ENCODE measurements at places on chromosomes 3 and 15. TPM values are rescaled to one million over a fixed set of nuclear protein-coding genes. Genes with fewer than 3 reads are reported as not detected.

Gene UBA7
- 212 TPM for total RNA-seq

Gene EPHA3
- not detected for total RNA-seq

DNA sequence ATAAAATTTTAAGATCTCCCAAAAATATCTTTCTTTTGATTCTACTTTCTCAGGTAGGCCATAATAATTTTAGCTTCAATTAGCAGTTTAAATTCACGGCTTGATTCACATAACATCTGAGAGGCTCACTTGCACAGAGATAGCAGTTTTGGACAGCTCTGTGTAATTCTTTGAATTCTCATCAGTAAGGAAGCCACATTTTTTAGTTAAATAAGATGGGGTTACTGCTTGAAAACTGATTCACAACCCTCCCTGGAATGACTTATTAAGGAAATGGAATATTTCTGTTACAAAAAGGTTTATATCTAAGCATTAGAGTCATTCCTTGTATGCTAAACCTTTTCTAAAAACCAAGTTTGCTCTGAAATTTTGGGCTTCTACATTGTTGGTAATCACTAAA is 212.7 kb downstream of the ALCAM start:
- no peak for DNase-seq
- H3K4me1 ChIP-seq = no peaks in the 10 kb centered on the region
- H3K27me3 ChIP-seq = no peaks in the 10 kb centered on the region

DNA sequence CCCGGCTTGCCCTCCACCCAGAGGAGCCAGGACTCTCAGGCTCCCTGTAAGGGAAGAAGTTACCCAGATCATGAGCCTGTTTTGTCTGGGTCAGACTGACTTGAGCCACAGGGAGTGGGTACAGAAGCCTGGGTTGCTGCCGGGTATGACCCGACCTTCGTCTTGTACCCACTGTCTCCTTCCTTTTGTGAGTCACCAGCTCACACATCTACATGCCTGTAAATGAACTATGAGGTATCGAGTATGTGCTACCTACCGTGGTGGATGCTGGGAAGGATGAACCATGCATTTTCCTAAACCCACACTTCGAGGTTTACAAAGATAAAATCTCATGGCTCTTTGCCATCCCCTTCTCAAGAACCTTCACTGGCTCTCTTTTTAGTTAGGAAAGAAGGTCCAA is 56.9 kb downstream of the CACNA1D start:
- H3K27me3 ChIP-seq = peaks cover 23% of the 10 kb centered on the region
- no peak for DNase-seq
- H3K4me1 ChIP-seq = no peaks in the 10 kb centered on the region
- no peak overlapping the region for H3K27ac ChIP-seq

DNA sequence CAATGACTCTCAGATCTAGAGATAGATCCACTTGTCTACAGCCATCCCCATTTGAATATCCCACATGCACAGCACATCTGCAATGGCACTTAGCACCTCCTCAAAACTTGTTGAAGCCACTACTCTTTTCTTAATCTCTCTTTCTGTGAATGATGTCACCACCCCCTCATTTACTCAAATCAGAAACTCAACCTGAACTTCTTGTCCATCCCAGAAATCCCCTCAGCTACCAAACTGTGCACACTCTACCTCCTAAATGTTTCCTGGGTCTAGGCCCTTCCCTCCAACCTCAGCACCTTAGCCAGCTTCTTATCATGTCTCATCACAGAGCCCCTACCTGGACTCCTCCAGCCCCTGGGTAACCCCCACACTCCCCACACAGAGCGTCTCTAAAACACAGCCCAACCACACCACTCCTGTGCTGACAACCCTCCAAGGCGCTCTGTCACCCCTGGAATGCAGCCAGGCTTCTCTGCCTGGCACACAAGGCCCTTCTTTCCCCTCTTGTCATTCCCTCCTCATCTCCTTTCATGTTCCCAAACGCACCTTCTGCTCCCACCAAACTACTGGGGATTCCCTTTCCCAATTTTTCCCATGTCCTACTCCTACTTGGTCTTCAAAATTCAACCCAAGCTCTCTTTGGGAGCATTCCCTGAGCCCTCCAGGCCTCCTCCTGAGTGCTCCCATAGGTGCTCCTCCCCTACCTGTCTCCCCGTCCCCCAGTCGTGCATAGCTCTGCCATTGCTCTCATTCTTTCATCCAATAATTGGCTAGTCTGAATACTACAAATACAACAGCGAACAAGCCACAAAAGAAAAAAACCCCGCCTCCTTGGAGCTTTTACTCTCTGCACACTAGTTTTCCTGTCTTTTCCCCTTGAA is 39.8 kb upstream of the ZBTB38 start:
- H3K27ac ChIP-seq = no peak overlapping the region
- no peak for DNase-seq
- peaks cover 9% of the 10 kb centered on the region for H3K4me1 ChIP-seq
- H3K4me3 ChIP-seq = no peak overlapping the region
- H3K27me3 ChIP-seq = no peaks in the 10 kb centered on the region

GRCh38 chr3:127694467-127695215 is 21.9 kb downstream of the ABTB1 start:
- no peak overlapping the region for H3K27ac ChIP-seq
- DNase-seq = peak; percentile 66
- no peaks in the 10 kb centered on the region for H3K27me3 ChIP-seq

DNA sequence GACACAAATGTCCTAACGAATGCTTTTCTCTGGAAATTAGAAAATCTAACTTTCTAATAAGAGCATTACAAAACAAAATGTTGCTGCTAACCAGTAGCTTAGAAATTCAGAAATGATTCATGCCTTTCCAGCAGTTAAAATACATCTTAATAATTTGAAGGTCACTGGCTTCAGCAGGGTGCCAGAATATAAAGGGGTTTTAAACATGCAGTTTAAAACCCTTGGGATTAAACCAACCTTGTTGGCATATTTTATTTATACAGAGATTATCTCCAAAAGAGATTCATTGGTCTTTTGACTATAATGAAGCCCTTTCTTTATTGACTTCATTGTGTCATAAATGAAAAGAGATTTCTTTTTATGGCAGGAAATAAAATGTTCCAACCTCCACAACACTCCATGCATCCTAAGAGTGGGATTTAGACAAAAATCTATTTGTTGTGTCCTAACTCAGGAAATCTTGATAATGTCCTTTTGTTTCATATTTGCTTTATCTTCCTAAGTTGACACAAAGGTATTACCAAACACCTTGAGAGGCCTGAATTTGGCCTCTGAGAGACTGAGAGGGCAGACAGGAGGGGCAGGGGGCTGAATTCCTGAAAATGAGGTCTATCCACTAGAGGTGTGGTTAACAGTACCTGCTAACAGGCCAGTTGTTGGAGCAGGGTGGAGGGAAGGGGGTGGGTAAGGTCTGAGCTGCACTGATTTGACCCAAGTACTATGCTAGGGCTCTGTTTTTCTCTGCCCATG is 124.4 kb downstream of the FEZF2 start:
- no peak overlapping the region for H3K4me3 ChIP-seq
- H3K36me3 ChIP-seq = no peaks in the 10 kb centered on the region
- no peak overlapping the region for H3K27ac ChIP-seq
- no peak for DNase-seq
- H3K27me3 ChIP-seq = peaks cover 3% of the 10 kb centered on the region

DNA sequence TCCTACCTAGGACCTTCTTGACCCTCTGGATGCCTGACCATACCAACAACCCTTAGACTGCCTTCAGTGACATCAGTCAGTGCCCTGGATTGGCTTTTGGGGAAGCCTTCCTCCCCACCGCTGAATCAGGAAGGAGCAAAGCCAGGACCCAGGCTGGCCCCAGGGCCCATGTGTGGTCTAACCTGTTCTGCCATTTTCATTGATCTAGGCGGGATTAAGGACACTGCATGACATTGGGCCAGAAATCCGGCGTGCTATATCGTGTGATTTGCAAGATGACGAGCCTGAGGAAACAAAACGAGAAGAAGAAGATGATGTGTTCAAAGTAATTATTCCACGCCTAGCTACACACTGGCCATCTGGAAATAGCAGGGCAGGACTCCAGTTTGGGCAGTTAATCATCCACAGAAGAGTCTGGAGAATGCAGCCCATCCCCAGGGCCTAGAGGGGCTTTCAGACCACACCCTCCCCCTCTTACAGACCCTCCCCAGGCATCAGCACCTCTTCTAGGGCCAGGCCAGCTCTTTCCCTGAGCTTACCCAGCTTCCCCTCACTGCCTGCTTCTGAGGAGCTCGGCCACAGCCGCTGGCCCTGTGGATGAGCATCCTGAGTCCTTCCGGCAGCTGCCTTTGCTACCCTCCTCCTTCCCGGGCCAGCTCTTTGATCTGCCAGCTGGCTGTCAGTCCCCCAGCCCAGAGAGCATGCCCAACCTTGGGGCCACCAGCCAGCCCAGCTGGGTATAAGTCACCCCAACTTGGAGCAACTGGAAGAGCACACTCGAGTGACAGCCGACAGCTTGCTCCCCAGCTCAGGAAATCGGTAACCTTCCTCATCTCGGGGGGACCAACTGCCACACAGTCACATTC is 45.9 kb downstream of the CHDH start:
- peaks cover 26% of the 10 kb centered on the region for H3K27me3 ChIP-seq
- H3K4me3 ChIP-seq = no peak overlapping the region
- no peak overlapping the region for H3K27ac ChIP-seq
- no peaks in the 10 kb centered on the region for H3K36me3 ChIP-seq

DNA sequence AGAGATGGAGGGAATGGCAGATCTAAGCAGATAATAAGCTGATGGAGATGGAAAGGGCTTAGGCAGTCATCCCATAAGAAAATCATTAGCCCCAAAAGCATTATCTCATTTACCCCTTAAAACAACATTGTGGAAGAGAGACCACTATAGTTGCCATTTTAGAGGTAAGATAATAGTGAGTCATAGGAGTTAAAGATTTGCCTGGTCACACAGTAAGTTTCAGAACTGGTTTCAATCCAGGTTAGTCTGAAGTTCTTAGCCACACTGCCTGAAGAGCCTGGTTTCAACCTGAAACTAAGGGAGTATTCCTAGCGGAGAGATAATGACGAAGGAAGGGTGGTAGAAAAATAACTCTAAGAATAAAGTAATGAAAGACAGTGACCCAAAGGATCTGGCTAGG is 13.0 kb upstream of the UBR1 start:
- DNase-seq = no peak
- H3K36me3 ChIP-seq = peaks cover 2% of the 10 kb centered on the region
- H3K4me3 ChIP-seq = no peak overlapping the region
- peaks cover 18% of the 10 kb centered on the region for H3K4me1 ChIP-seq
- no peak overlapping the region for H3K27ac ChIP-seq
- H3K27me3 ChIP-seq = peaks cover 37% of the 10 kb centered on the region

DNA sequence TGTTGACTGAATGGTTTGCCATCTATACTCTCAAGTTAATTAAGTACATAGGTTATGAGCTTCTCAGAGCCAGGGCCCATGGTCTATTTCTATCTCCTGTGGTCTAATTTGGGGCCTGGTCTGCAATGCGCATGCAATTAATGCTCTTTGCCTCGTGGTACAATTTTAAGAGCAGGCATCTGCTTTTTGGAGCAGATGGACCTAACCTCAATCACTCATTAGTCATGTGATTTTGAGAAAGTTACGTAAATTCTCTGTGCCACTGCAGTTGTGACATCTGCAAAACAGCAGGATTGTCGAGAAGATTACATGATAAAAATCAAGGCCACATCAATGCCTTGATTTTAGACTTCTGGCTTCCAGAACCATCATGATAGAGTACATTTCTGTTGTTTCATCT is 543.7 kb upstream of the ADAMTS9 start:
- H3K36me3 ChIP-seq = no peaks in the 10 kb centered on the region
- no peak overlapping the region for H3K27ac ChIP-seq
- H3K4me1 ChIP-seq = no peaks in the 10 kb centered on the region
- H3K4me3 ChIP-seq = no peak overlapping the region
- DNase-seq = no peak

GRCh38 chr3:15645246-15645645 is 43.7 kb downstream of the BTD start:
- H3K4me3 ChIP-seq = no peak overlapping the region
- no peak for DNase-seq
- H3K36me3 ChIP-seq = peaks cover 18% of the 10 kb centered on the region
- H3K4me1 ChIP-seq = peaks cover 42% of the 10 kb centered on the region
- H3K27ac ChIP-seq = no peak overlapping the region

DNA sequence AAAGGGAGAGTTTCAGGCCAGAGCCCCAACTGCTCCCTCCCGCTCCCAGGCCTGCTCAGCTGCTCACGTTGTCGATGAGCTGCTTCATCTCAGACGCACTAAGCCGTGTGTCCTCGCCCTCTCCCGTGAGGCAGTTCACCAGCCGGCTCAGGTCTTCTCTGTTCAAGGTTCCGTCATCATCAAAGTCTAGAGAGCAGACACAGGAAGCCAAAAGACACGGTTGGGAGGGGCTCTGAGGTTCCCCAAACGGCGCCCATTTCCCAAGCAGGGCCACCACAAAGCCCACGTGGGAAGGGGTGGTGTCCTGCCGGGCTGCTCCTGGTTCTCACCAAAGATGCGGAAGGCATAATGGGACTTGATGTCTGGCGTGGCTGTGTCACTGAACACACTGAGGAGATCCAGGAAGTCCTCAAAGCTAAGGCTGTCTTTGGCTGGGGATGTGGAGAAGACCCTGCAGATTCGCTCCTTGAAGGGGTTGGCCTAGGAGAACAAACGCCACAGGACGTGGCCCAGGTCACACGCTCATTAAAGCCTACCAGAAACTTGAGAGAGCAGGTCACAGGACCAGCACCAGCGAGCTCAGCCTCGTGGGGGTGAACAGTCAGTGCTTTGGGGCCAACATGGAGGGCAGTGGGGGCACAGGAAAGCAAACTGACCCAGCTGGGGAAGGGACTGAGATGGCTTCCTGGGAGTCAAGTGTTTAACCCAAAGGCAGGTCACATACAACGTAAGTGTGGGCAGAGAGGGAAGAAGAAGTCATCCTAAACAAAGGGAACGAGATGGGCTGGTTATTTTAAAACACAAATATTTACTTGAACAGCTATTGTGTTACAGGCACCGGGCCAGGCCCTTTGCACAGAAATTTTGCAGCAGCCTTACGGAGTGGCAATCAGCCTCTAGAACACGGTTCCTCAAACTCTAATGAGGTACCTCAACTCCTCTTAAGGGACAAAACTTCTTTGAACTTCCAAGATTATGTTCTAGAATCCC is 2.4 kb downstream of the CIB1 start:
- H3K36me3 ChIP-seq = peaks cover 32% of the 10 kb centered on the region
- H3K27me3 ChIP-seq = no peaks in the 10 kb centered on the region
- H3K4me3 ChIP-seq = peak overlapping the region; percentile 89

DNA sequence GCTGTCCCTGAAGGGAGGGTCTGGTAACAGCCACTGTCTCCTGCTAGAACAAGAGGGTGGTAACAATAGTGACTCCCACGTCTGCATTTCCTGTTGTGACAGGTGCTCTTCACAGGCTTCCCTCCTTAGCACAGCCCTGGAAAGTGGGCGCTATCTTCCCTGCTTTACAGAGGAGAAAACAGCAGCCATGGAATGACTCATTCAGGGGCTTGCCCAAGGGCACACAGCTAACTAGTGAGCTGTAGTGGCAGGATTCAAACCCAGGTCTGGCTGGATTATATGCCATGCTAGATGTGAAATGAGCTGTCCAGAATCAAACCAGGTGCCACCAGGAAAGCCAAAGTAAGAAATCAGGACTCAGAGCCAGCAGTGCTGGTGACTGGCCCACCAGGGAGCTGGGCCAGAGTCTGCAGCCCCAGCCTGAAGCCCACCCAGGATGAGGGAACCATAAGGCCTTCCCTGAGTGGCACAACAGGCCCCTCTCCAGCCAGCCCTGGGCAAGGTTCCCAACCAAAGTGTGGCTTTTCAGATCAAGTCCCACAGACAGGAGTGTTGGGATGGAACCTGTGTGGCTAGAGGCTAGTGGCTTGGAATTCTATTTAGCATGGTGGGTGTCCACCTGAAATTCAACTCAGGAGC is 102.4 kb downstream of the ETFA start:
- H3K27me3 ChIP-seq = no peaks in the 10 kb centered on the region
- no peaks in the 10 kb centered on the region for H3K4me1 ChIP-seq
- no peaks in the 10 kb centered on the region for H3K36me3 ChIP-seq
- no peak for DNase-seq
- H3K4me3 ChIP-seq = no peak overlapping the region

Measured in activated CD8-positive, alpha-beta memory T cell treated with anti-CD3 and anti-CD28 coated beads, Interleukin-2, amount 10 ng/mL, durations not matched to agents 7 days and 5 days (primary cell).